HCT116 (cell line): ENCODE measurements at places on chromosomes 3 and 15. TPM values are rescaled to one million over a fixed set of nuclear protein-coding genes. Genes with fewer than 3 reads are reported as not detected.
A peak's percentile ranks its signal among the peaks of the same experiment; 100 is the strongest.

- no peaks in the 10 kb centered on the region for H3K27me3 ChIP-seq
- H3K36me3 ChIP-seq = no peaks in the 10 kb centered on the region
- no peak overlapping the region for H3K27ac ChIP-seq
- H3K4me3 ChIP-seq = no peak overlapping the region
- no peak for DNase-seq
Observed at GRCh38 chr3:141059816-141060215, 8.7 kb downstream of the SPSB4 start.

GRCh38 chr3:5239602-5240001 is 52.1 kb downstream of the EDEM1 start:
- H3K4me1 ChIP-seq = no peaks in the 10 kb centered on the region
- DNase-seq = no peak
- no peak overlapping the region for H3K4me3 ChIP-seq
- no peaks in the 10 kb centered on the region for H3K36me3 ChIP-seq
- no peaks in the 10 kb centered on the region for H3K27me3 ChIP-seq
- H3K27ac ChIP-seq = no peak overlapping the region

- H3K27me3 ChIP-seq = no peaks in the 10 kb centered on the region
- H3K4me3 ChIP-seq = no peak overlapping the region
Observed at GRCh38 chr3:69893274-69893673, 106.3 kb upstream of the SAMMSON start.

DNA sequence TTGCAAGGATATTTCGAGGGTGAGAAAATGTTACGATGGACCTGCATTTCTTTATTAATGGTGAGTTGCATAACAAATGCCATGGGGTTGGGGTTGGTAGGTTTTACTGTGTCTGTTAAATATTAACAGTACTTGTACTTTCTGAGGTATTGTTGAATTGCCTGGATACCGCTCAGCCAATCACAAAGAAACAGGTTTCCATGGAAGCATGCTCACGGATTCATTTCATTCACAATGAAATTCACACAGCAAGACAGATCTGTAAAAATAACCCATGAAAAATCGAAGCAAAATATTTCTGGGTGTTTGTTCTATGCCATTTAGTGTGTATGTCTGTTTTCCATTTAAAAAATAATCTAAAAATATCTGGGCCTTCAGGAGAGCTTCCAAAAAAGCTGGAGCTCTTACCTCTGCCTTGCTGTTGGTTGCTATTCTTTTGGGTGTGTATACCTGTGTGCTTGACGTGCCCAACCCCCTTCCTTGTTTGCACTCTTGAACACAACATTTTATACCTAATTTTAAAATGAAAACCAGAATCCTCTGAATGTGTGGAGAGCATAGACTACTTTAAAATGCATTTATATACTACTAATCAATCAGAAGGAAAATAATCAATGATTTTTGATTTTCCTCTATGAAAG is 479.8 kb upstream of the TBL1XR1 start:
- H3K4me3 ChIP-seq = no peak overlapping the region
- H3K4me1 ChIP-seq = no peaks in the 10 kb centered on the region
- H3K27ac ChIP-seq = no peak overlapping the region

GRCh38 chr3:37625690-37626360 is 235.9 kb upstream of the CTDSPL start:
- no peaks in the 10 kb centered on the region for H3K4me1 ChIP-seq
- H3K36me3 ChIP-seq = no peaks in the 10 kb centered on the region

NOX5 gene
- total RNA-seq = 0.91 TPM

PARP15 gene
- 0.12 TPM for total RNA-seq

DNA sequence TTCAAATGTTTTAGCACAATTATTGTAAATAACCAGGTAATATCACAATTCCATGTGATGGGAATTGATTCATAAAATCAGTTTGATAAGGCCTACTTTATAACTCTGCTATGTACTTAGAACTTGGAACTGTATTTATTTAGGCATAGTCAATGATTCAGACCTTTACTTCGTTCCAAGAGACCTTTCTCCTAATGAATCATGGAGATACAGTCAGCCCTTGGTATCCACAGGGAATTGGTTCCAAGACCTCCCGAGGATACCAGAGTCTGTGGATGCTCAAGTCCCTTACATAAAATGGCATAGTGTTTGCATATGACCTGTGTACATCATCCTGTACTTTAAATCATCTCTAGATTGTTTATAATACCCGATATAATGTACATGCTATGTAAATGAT is 60.8 kb upstream of the UMPS start:
- no peaks in the 10 kb centered on the region for H3K4me1 ChIP-seq
- H3K36me3 ChIP-seq = no peaks in the 10 kb centered on the region
- no peak overlapping the region for H3K4me3 ChIP-seq

- 0 out of 2 replicates have a peak, but pooled peaks cover 12% of the 10 kb centered on the region for H3K27me3 ChIP-seq
- H3K4me3 ChIP-seq = no peak overlapping the region
- no peaks in the 10 kb centered on the region for H3K4me1 ChIP-seq
- H3K36me3 ChIP-seq = no peaks in the 10 kb centered on the region
Observed at GRCh38 chr3:184780981-184781515, 30.9 kb upstream of the VPS8 start.

GP9 gene
- not detected for total RNA-seq

DNA sequence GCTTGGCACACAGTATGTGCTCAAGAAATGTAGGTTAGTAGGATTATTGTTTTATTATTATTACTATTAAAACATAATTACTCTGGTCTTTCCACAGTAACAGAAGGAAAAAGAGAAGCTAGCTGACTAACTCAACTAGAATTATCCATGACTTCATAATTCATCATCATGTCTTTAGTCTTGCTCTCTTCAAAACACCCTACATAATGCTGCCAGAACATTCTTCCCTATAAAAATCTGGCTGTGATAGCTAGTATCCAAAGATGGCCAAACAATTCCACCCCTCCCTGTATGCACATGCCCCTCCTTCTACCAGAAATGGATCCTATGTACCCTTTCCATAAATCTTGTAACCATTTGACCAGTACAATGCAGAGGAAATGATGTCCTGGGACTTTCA is 48.8 kb upstream of the SRGAP3 start:
- no peaks in the 10 kb centered on the region for H3K36me3 ChIP-seq
- H3K27ac ChIP-seq = no peak overlapping the region
- DNase-seq = no peak
- no peaks in the 10 kb centered on the region for H3K4me1 ChIP-seq
- no peaks in the 10 kb centered on the region for H3K27me3 ChIP-seq
- no peak overlapping the region for H3K4me3 ChIP-seq

TF gene
- 10.4 TPM for total RNA-seq

WNT5A gene
- total RNA-seq = 0.15 TPM

DNA sequence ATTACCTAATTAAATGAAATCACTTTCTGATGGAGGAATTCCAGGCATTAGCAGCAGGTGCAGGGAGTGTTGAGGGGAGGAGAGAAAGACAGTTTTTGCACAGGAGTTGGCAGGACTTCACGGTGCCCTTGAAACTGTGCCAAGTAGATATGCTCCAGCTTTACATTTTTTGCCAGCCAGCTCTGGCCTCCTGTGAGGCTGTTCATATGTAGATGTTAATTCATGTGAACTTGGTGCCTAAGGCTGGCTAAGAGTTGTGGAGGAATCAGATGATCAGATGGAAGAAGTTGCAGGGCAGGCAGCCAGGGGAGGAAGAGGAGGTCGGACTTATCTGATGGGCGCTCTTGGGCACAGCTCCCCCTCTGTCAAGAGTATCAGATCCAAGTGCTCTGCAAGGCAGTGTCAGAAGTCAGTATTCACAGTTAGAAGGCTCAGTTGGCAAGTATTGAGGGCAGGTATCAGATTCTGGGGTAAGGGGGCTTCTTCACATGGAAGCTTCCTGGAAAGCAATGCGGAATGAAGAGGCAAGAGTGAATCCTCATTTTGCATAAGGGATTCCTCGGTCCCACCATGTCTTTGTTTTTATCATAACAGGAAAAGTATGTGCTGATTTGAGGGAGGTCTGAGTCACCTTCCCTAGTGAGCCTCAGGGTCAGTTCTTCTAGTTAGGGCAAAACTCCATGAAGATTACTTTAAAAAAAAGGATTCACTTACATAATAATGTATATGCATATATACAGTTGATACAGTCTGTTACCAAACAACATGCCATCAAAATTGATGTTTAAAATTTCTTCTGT is 172.6 kb upstream of the UMPS start:
- DNase-seq = no peak
- no peak overlapping the region for H3K4me3 ChIP-seq
- no peaks in the 10 kb centered on the region for H3K36me3 ChIP-seq
- no peak overlapping the region for H3K27ac ChIP-seq
- H3K27me3 ChIP-seq = peaks cover 52% of the 10 kb centered on the region

- no peaks in the 10 kb centered on the region for H3K27me3 ChIP-seq
- H3K36me3 ChIP-seq = no peaks in the 10 kb centered on the region
- no peak for DNase-seq
- no peaks in the 10 kb centered on the region for H3K4me1 ChIP-seq
- no peak overlapping the region for H3K27ac ChIP-seq
- no peak overlapping the region for H3K4me3 ChIP-seq
Observed at GRCh38 chr3:32597656-32598055, 27.0 kb upstream of the DYNC1LI1 start.

GRCh38 chr3:161354554-161354953 is 16.8 kb downstream of the SPTSSB start:
- peaks cover 13% of the 10 kb centered on the region for H3K4me1 ChIP-seq
- H3K27ac ChIP-seq = no peak overlapping the region
- no peak for DNase-seq
- H3K27me3 ChIP-seq = no peaks in the 10 kb centered on the region
- no peak overlapping the region for H3K4me3 ChIP-seq
- no peaks in the 10 kb centered on the region for H3K36me3 ChIP-seq

DNA sequence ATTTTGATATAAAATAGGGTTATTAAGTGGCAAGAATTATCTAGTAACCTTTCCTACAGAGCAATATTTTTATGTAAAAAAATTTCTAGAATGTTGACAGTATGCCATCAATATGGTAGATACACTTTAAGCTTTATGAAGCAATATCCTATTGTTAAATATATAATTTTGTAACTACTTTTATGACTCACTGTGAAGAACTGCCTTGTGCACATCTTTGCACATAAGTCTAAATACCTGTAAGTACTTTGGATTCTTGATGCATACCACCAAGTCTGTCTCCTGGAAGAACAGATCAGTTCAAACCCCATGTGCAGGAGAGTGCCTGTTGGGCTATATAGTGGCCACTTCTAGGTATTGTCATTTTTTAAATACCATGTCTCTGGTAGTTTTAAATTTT is 205.7 kb upstream of the EIF1B start:
- H3K27me3 ChIP-seq = no peaks in the 10 kb centered on the region; the same call in 1 of the 2 replicates
- no peak overlapping the region for H3K4me3 ChIP-seq
- DNase-seq = no peak
- no peaks in the 10 kb centered on the region for H3K4me1 ChIP-seq
- no peaks in the 10 kb centered on the region for H3K36me3 ChIP-seq
- no peak overlapping the region for H3K27ac ChIP-seq

- no peaks in the 10 kb centered on the region for H3K36me3 ChIP-seq
- H3K27ac ChIP-seq = no peak overlapping the region
- H3K4me1 ChIP-seq = peaks cover 11% of the 10 kb centered on the region
- no peaks in the 10 kb centered on the region for H3K27me3 ChIP-seq
- H3K4me3 ChIP-seq = no peak overlapping the region
Observed at GRCh38 chr3:33664195-33664594, 53.9 kb downstream of the CLASP2 start.

DNA sequence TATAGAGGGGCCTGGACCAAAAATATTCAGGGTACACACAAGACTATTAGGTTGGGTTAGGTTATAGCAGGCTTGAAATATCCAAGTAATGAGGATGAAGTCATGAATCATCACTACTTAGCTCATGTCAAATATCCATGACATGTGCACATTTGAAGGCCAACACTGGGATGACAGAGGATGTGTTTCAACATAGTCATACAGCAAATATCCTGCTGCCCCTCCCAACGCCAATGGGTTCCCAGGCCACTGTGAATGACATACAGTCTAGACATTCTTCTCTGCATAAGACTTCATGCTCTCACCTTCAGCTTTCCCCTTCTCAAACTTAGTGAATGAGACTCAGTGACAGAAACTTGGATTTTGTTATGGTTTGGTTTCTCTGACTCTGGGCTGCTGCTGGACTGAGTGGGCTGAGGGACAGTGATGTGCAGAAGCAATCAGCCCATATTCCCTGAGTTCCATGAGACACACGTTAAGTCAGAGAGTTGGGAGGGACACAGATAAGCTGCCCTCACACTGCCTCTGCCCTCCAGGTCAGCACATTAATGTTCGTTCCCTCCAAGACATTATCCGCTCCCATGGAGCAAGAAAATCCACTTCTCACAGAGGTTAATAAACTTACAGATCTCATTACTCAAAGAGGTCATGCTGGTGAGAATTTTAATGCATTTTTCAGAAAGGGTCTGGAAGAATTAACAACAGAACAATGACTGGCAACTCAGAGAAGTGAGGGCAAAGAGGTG is 15.4 kb downstream of the HOMER2 start:
- no peaks in the 10 kb centered on the region for H3K36me3 ChIP-seq
- H3K27me3 ChIP-seq = no peaks in the 10 kb centered on the region
- no peak for DNase-seq
- no peak overlapping the region for H3K27ac ChIP-seq
- no peaks in the 10 kb centered on the region for H3K4me1 ChIP-seq
- H3K4me3 ChIP-seq = no peak overlapping the region

DNA sequence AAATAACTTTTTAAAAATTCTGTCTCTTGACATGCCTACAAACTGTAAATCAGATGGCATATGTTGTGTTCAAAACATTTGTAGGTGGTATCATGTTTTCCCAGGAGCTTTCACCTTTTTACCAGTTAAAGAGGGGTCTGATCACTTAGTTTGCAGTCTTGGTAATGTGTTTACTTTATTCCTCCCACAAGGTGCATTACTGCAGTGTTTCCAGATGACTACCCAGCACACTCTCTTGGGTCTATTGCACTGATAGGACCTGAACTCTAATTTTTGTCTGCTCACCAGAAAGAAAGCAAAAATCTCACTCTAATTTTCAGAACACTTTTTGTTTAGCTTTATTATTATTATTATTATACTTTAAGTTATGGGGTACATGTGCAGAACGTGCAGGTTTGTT is 734.1 kb downstream of the GBE1 start:
- no peak for DNase-seq
- no peak overlapping the region for H3K4me3 ChIP-seq
- H3K4me1 ChIP-seq = no peaks in the 10 kb centered on the region
- no peaks in the 10 kb centered on the region for H3K27me3 ChIP-seq
- H3K27ac ChIP-seq = no peak overlapping the region
- no peaks in the 10 kb centered on the region for H3K36me3 ChIP-seq

DNA sequence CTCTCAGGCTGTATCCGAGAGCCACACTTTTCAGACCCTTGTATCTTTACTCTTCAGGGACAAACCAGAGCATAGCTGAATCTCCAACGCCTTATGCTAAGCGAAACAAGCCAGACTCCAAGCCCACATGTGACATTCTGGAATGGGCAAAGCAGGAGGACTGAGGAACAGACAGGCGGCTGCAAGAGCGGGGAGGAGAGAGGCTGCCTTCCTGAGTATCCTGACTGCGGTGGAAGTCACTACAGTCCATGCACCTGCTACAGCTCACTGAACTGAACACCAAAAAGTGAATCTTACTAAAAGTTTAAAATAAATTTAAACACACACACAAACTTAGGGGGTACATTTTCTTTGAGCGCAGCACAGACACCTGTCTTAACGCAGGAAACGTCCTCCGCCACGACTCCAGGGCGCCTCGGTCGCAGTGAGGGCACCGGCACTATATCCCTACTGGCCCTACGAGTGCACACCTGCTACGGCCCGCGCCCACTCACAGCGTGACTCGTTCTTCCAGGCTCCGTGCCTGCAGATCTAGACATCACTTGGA is 1.4 kb downstream of the CYFIP1 start:
- no peak for DNase-seq
- H3K27ac ChIP-seq = peak overlapping the region; percentile 93; the same call in 1 of the 2 replicates
- no peaks in the 10 kb centered on the region for H3K27me3 ChIP-seq
- H3K4me3 ChIP-seq = peak overlapping the region; percentile 91
- H3K36me3 ChIP-seq = no peaks in the 10 kb centered on the region
- H3K4me1 ChIP-seq = peaks cover 15% of the 10 kb centered on the region

KLHL6 gene
- 0.15 TPM for total RNA-seq

ASB14 gene
- total RNA-seq = not detected
